ENCODE measurements at places on chromosomes 4 and X.

DNA sequence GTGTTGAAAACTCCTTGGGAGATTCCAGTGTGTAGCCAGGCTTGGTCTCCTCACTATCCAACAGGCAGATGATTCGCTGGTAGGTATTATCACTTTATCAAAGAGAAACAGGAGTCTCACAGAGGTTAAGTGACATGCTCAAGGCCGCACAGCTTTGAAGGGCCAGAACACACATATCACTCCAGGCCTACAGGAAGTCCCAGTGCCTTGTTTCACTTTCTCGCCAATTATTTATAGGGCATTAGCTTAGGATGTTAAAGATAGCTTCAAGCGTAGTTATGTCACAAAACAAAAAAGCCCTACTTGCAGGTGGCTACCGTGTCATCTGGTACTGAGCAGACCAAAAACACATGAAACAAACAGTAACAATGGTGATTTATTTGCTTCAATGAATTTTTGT lies 13.2 kb downstream of the ATP8A1 start:
- DNase-seq: peak; percentile 16

DNA sequence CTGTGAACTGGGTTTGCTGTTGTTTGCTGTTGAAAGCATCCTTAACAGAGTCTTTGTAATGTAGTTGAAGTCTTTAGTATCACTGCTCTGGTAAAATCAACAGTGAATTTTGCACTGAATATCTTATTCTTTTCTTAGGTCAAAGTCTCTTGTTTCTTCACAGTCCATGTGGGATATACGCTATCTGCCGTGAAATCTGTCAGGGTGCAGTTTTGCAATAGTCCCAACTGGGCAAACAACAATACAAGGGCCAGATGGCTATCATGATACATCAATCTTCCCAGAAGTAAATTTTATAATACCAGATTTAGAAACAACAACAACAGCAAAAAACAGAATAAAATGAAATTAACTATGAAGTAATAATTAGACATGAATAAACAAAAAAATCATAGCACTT lies 123.5 kb downstream of the PPARGC1A start:
- DNase-seq: no peak

DNA sequence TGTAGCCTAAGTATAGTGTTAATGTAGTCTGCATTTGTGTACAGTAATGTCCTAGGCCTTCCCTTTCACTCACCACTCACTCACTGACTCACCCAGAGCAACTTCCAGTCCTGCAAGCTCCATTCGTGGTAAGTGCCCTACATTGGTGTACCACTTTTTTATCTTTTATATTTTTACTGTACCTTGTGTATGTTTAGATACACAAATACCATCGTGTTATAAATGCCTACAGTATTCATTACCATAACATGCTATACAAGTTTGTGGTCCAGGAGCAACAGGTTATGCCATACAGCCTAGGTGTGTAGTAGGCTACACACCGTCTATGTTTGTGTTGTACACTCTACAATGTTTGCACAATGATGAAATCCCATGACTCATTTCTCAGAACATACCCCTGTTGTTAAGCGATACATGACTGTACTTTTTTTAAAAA lies 15.4 kb downstream of the TSPAN5 start:
- DNase-seq: no peak

GRCh38 chrX:74179499-74179898 lies 124.5 kb upstream of the ZCCHC13 start:
- no peak for DNase-seq

DNA sequence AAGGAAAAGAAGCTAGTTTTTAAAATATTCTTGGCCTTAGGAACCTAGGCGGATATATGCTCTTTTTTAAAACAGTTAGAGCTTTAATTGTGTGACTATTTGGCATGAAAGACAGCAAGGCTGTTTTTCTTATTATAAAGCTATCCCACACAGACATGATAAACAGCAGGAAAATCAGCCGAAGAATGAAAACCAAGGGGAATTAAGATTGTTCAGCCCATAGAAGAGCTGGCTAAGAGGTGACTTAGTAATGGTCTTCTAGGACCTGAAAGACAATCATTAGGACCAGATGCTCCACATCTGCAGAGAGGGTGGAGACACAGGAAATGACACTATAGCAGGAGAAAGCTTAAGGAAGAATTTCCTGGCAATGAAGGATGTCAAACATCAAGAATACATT lies 171.4 kb upstream of the NRK start:
- DNase-seq: no peak

DNA sequence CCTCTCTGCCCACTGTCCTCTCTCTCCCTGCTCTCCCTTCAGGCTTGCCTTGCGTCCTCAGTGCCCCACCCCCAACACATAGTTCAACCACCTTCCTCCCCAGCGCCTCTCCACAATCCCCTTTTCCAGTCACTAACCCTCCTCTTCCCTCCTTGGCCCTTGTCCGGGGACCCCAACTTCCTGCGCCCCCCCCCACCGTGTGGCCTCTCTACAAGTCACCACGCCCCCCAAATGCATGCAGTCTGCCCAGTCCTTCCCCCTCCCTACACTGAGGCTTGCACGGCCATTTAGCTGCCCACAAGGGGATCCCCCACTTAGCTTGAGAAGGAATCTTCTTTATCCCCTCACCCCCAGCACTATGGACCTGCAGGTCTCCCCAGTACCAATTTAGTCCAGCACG lies 569 bp downstream of the CXCR3 start:
- no peak for DNase-seq

GRCh38 chrX:101550751-101551379 lies 518 bp downstream of the ARMCX1 start:
- DNase-seq: peak; percentile 57

- DNase-seq: no peak
Observed at GRCh38 chrX:17983389-17983788, 122.3 kb upstream of the RAI2 start.

DNA sequence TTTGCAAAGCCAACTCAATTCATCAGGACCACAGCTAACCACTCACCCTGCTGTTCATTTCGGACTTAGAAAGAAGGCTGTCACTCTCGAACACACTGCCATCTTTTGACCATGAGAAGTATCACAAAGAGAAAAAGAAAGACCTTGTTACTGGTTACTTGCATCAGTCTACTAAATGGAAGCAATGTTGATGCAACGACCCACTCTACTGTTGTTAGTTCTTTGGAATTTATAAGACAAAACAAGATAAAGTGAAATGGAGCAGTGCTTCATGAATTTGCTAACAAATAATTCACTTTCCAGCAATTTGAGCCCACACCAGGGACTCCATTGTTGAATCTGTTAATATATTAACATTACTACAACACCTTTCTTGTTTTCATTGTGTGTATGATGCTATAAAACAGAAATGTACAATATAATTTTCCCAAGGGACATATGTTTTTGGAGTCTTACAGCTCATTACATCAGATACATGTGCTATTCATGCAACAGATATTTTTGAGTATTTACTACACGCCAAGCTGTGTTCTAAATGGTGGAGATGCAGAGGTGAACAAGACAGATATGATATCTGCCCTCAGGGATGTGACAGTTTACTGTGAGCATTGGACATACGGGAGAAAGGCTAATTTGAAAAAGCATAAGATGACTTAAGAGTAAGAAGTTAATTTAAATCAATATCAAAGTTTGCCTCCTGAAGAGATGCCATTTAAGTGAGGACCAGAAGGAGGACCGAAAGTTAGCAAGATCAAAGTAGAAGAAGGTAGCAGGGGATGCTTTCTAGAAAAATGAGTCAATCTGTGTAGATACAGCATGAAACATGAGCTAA lies 87.2 kb downstream of the AREG start:
- DNase-seq: peak; percentile 94

- no peak for DNase-seq
Observed at GRCh38 chrX:97844943-97845342, 961.2 kb downstream of the RPA4 start.

DNA sequence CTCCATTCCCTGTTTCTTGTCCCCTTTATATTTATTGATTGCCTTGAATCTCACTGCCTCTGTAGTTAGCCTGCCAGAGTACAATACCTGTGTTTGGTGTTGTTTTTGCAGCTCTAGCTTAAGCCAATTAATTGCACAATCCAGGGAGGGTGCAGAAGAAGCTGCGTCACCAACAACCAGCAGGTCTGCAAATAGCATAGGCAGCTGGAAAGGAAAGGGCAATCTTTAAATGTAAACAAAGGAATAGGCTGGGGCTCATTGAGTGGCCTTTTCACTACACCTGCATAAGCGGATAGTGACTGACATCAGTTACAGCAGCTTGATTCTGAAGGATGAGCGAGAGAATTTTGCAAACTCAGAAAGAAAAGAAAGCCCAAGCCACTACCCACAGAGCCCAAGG lies 106.8 kb upstream of the RAI2 start:
- DNase-seq: peak; percentile 2

- no peak for DNase-seq
Observed at GRCh38 chr4:83572848-83573247, 36.9 kb downstream of the GPAT3 start.

DNA sequence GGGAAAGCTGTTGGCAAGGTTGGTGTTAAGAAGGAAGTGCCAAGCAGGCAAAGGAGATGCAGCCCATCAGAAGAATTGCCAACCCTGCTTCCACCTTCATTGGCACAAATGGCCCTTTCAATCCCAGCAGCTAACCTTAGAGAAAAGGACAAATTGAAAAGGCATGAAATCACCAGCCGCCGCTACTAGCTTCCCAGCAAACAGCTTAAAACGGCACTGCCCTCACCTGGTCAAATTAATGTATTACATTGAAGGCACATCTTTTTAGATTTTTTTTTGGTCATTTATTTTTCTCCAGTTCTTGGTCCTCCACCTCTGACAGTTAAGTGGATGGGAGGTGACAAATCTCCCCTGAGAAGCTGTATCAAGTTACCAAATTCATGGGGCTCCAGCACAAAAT lies 51.0 kb upstream of the NHSL2 start:
- peak; percentile 51 for DNase-seq

- DNase-seq: no peak
Observed at GRCh38 chrX:126394681-126395080, 157.9 kb downstream of the DCAF12L1 start.

- no peak for DNase-seq
Observed at GRCh38 chr4:47746122-47746521, 91.7 kb downstream of the CORIN start.

DNA sequence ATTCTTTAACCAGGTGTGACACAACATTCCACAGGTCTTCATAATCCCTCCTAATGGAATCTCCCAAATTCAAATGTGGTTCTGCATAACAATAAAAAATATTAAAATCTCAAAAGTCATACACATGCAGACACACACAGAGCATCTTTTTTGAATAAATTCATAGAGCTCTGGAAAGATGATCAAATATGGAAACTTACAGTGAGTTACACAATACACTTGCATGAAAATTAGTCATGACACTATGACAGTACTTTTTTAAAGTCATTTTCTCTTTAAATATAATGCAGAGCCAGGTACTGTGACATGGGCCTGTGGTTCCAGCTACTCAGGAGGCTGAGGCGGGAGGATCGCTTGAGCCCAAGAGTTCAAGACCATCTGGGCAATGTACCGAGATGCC lies 38.9 kb downstream of the DDX60L start:
- DNase-seq: no peak

DNA sequence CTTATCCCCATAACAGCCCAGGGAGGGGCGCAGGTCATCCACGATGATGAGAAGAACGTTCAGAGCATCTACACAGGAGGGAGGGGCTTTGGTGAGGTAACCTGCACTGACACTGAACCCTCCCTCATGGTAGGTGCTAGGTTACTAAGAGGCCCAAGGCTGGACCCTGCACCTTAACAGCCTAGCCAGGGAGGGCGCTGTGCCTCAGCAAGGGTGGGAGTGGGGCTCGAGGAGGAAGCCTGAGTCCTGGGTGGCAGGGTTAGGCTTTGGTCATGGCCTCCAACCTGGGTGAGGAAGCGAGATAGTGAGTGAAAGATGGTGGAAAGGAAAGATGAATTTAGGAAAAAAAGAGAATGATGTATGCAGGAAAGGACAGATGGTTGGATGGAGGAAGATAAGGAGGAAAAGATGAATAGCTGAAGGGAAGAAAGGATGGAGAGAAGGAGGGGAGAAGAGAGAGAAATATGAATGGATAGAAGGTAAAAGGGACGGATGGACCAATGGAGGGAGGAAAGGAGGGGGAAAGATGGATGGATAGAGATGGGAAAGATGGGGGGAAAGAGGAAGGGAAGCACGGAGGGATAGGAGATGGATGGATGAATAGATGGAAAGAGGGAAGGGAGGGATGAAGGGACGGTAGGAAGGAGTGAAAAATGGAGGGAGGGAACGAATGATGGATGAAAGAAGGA lies 736 bp downstream of the IDS start:
- peak; percentile 82 for DNase-seq

GRCh38 chr4:66688674-66689073 lies 856.6 kb downstream of the CENPC start:
- DNase-seq: no peak

DNA sequence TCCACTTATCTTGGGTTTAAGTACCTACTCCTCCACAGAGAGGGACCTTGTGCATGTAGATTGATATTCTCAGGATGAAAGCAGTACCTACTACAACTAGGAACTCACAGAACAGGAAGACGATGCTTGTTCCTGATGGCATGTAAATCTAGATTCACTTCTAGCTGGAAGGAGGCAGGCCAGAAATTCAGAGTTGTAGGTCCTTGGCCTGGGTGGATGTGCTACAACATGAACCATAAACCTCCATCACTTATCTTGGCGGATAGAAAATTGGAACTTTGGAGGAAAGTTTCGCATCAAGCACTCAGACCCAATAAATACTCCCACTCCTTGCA lies 9.3 kb upstream of the SMIM20 start:
- no peak for DNase-seq

DNA sequence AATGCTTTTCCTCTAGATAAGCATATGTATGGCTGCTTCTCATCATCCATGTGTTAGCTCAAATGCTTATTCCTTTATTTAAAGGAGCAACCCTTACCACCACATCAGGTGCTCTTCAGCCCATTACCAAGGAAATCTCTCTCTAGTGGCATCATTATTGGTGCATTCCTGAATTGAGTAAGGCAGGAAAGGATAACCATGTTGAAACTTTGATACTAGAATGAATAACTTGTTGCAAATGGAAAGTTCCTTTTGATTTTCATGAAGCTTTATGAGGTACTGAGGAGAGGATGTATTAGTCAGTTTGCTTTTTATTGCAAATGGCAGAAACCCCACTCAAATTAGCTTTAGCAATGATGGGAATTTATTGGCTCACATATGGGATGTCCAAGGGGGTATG lies 212.3 kb upstream of the FGF13 start:
- no peak for DNase-seq

DNA sequence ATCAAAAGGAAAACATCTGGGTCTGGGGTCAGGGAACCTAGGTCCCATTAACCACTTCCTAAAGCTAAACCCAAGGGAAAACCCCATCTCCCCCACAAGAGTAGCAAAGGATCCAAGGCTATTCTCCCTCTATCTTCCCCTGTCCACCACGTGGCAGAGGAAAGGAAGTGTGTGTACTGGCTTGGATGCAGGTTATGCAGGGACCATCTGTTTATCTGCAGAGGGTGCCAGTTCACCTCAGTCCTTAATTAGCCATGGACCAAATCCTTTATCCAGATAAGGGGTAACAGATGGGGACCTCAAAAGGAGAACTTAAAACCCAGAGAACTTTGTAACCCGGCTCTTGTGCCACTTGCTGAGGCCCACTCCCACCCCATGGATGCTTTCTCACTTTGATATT lies 135.3 kb downstream of the ZNF518B start:
- DNase-seq: no peak

GRCh38 chrX:48681539-48682183 lies 1.9 kb upstream of the WAS start:
- no peak for DNase-seq

GRCh38 chrX:39652336-39652735 lies 445.4 kb downstream of the BCOR start:
- DNase-seq: peak; percentile 70

- peak; percentile 95 for DNase-seq
Observed at GRCh38 chrX:15737959-15738902, at the start of gene CA5B. TSS of gene CA5B (plus strand) at chrX:15738270. CDS start at chrX:15750024, 11,754 bp downstream.

GRCh38 chrX:77938083-77938680 lies 27.7 kb downstream of the ATP7A start:
- DNase-seq: no peak

Data from mesendoderm (in vitro differentiated cells).